Thyroid gland (tissue), 4 donors: ENCODE measurements at places on chromosomes 3 and 15. TPM values are rescaled to one million over a fixed set of nuclear protein-coding genes. Genes with fewer than 3 reads are reported as not detected.

CPNE9 gene
- total RNA-seq: not detected

GRCh38 chr3:171435143-171435542 lies 25.1 kb downstream of the TNIK start:
- no peak overlapping the region for H3K27ac ChIP-seq
- DNase-seq: no peak
- no peaks in the 10 kb centered on the region for H3K4me1 ChIP-seq

RASSF1 gene
- 18.9 TPM for total RNA-seq

GABRG3 gene
- 3.0 TPM for total RNA-seq

- no peaks in the 10 kb centered on the region for H3K4me1 ChIP-seq
- H3K27me3 ChIP-seq: no peaks in the 10 kb centered on the region
- no peak overlapping the region for H3K4me3 ChIP-seq
- no peaks in the 10 kb centered on the region for H3K36me3 ChIP-seq
- no peak for DNase-seq
- H3K27ac ChIP-seq: no peak overlapping the region
These were observed 551.3 kb downstream of the NSUN3 start for GRCh38 chr3:94614192-94614591.

DMXL2 gene
- 47.2 TPM for total RNA-seq

DNA sequence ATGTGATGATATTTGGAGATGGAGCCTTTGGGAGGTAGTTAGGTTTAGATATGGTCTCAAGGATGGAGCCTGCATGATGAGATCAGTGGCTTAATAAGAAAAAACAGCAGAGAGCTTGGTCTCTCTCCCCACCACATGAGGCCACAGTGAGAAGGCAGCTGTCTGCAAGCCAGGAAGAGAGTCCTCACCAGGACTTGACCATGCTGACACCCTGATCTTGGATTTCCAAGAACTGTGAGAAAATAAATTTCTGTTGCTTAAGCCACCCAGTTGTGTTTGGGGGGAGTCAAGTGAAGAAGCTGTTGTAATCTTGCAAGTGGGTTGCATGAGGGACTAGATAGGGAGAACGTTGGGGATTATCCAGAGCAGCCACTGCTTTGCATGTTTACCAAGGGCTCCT lies 62.3 kb upstream of the TNFAIP8L3 start:
- DNase-seq: no peak
- H3K4me3 ChIP-seq: no peak overlapping the region
- no peaks in the 10 kb centered on the region for H3K36me3 ChIP-seq
- no peaks in the 10 kb centered on the region for H3K27me3 ChIP-seq
